ENCODE measurements at places on chromosomes 7 and 10. TPM values are rescaled to one million over a fixed set of nuclear protein-coding genes. Genes with fewer than 3 reads are reported as not detected.

GRCh38 chr7:22786290-22786932 lies 36.2 kb downstream of the TOMM7 start:
- no peak for DNase-seq

DNA sequence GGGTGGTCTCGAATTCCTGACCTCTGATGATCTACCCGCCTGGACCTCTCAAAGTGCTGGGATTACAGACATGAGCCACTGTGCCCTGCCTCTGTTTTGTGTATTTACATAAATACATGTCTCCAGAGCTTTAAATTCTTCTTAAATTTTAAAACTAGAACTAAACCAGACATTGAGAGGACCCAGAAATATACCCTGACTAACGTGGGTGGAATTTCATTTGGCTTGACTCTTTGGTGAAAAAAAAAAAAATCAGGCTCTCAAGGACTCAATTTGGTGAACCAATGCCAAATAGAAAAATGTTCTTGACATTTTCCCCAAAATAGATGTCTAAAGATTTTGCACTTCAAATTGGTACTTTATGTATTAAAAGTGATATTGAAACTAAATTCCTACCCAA lies 16.6 kb upstream of the FAS start:
- DNase-seq: no peak

DNA sequence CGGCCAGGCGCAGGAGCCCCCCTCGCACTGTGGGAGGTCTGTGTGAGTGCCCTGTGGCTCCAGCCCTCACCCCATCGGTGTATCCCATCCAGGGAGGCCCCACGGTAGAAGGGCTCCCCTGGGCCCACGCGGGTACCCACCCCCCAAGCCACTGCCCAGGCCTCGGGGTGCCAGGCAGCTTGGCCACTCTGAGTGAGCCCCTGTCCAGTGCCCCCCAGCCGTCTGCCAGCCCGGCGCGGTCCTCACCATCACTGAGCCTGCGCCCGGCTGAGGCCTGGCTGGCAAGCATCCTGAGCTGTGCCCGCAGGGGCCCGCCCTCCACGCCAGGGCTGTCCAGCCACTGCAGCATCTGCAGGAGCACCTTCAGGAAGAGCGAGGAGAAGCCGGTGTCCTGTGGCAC lies 19.2 kb upstream of the MICALL2 start:
- no peak for DNase-seq

DNA sequence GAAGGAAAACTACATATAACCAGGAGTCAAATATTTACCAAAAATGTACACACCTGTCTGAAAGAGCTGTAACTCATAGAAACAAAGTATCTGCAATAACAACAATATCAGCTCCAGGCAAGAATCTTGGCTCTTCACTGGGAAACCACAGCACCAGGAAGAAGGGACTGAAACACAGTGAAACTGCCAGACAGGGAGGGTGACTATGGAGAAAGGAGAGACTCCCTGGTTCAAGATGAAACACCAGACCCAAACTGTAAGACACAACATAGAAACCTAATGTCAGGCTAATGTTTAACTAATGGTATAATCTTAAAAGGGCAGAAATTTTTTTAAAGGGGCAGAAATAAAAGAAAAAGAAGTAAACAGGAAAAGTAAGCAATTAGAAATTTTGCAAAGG lies 11.5 kb upstream of the TAS2R39 start:
- DNase-seq: no peak

DNA sequence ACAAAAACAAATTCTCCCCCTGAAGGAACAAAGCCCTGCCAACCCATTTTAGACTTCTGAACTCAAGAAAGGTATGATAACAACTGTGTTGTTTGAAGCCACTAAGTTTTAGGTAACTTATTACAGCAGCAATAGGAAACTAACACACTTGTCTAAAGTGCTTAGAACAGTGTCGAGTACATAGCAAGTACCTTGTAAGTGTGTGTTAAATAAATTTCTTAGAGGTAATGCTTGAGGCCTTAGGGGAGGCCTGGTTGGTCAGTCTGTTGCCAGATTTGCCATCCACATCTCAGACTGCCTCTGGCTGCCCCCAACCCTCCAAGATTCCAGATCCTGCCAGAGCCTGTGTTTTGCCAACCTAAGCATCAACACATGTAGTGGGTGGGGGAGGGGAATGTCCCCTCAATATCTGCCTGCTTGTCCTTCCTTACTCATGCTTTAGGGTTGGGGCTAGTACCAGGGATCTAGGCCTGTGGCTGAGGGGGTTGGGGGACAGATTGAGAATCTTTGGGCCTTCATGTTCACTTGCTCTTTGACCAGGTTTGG lies 27.1 kb upstream of the PAX2 start:
- DNase-seq: no peak

DNA sequence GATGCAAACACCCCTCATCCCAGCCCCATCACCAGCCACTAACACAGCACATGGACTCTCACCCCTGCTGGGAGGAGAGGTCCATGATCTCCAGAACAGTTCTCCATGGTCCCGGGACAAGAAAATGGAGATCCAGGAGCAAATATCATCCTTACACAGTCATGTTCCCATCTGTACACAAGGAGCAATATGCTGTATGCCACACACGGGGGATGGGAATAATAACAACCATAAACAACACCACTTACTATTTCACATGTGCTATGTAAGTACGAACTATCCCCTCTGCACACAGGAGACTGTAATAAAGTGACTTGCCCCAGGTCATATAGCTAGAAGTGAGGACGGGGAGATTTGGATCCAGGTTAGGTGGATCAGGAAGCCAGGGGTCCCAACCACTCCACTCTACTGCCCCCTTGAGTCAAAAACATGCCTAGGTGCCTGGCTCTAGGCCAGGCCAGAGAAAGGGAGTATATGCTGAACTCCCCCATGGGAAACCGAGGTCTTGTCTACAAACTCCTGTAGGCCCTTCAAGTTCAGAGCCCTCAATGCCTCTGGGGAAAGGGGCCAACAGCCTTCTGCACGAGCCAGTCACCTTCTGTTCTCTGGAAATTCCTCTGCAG lies 34.1 kb downstream of the LRRC20 start:
- no peak for DNase-seq

DNA sequence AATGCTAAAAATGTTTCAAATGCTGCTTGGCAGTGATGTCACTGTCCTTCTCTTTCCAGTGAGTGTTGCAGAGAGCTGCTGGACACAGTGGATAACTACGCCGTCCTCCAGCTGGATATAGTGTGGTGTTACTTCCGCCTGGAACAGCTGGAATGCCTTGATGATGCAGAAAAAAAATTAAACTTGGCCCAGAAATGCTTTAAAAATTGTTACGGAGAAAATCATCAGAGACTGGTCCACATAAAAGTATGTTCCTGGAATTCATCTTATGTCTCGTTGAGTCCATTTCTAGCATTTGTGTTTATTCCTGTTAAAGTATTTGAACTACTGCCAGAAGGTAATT lies 25.2 kb downstream of the NUB1 start:
- DNase-seq: no peak

DNA sequence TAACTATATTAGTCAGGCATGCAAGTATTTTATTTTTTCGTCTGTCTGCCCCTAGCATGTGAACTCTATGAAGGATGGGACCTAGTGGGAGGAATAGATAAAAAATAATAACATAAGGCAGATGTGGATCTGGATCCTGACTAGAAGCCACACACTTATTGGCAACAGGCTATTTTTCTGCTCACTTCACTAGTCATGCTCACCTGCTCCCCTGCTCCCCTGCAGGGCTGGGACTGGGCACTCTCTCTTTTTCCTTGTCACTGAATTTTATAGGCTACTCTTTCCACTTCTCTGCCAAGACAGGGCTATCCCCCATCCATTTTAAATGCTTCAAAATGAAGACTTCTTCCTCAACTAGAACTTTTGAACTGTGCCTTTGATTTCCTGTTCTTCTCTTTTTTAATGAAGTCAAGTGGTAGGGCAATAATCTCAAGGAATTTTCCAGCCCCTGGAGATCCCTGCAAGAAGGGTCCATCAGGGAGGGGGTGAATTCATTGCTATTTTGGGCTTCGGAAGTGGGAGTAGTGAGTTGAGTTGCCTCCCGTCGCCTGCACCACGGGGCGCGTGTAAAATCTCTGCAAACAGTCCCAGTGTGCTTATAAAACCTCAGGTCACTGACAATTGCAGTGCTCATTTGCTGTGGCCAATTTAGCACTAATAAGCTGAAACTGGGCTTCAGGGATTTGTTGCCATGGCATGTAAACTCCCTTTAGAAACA lies 156.7 kb upstream of the NPVF start:
- DNase-seq: no peak

The FAM3C gene
- 55.7 TPM for total RNA-seq

The GDI2 gene
- total RNA-seq: 283 TPM

The SP4 gene
- total RNA-seq: 12.6 TPM

The IRF5 gene
- 2.6 TPM for total RNA-seq

The IPMK gene
- total RNA-seq: 4.9 TPM

Data from H4 (cell line).